ENCODE measurements at places on chromosomes 2 and 18. TPM values are rescaled to one million over a fixed set of nuclear protein-coding genes. Genes with fewer than 3 reads are reported as not detected.

RNPEPL1 gene
- 14.7 TPM for total RNA-seq

TNFRSF11A gene
- under 0.01 TPM for total RNA-seq

EEF1B2 gene
- 563 TPM for total RNA-seq

KCTD18 gene
- 33.7 TPM for total RNA-seq

SMIM21 gene
- not detected for total RNA-seq

SPATA3 gene
- not detected for total RNA-seq

IL36A gene
- total RNA-seq: not detected

NPC1 gene
- total RNA-seq: 254 TPM

PLEK gene
- total RNA-seq: 0.36 TPM

ZSWIM2 gene
- not detected for total RNA-seq

EDAR gene
- total RNA-seq: not detected

PROKR1 gene
- not detected for total RNA-seq

SEC11C gene
- total RNA-seq: 10.1 TPM

TNFAIP6 gene
- 43.1 TPM for total RNA-seq

CRACDL gene
- not detected for total RNA-seq

UPP2 gene
- not detected for total RNA-seq

TTR gene
- not detected for total RNA-seq

SKOR2 gene
- not detected for total RNA-seq

BOK gene
- total RNA-seq: 41.3 TPM

SMPD4 gene
- total RNA-seq: 18.3 TPM

SCTR gene
- not detected for total RNA-seq

LYPD6B gene
- total RNA-seq: 2.9 TPM

GMPPA gene
- total RNA-seq: 46.3 TPM

EVX2 gene
- under 0.01 TPM for total RNA-seq

DQX1 gene
- total RNA-seq: not detected

IL36RN gene
- not detected for total RNA-seq

ASAP2 gene
- 66.2 TPM for total RNA-seq

ALLC gene
- total RNA-seq: not detected

C2orf66 gene
- total RNA-seq: 0.36 TPM

ZC3H15 gene
- 71.9 TPM for total RNA-seq

PXDN gene
- total RNA-seq: 324 TPM

PPP1R7 gene
- total RNA-seq: 46.7 TPM

NAT8 gene
- total RNA-seq: not detected

DOK1 gene
- 89.8 TPM for total RNA-seq

PRKAG3 gene
- total RNA-seq: under 0.01 TPM

OTOF gene
- total RNA-seq: not detected

EFEMP1 gene
- 1,564 TPM for total RNA-seq

CRYGC gene
- not detected for total RNA-seq

EGR4 gene
- not detected for total RNA-seq

CXCR1 gene
- total RNA-seq: not detected

SCRN3 gene
- 33.0 TPM for total RNA-seq

MAB21L4 gene
- not detected for total RNA-seq

YWHAQ gene
- total RNA-seq: 242 TPM

CD226 gene
- total RNA-seq: 0.36 TPM

IMP4 gene
- 54.8 TPM for total RNA-seq

CNDP1 gene
- not detected for total RNA-seq

SLC19A3 gene
- total RNA-seq: 0.36 TPM

GNAL gene
- 0.59 TPM for total RNA-seq

HOXD8 gene
- 3.3 TPM for total RNA-seq

Data from osteoblast (primary cell).